Panc1 (cell line): ENCODE measurements at places on chromosomes 6 and 20.
A peak's percentile ranks its signal among the peaks of the same experiment; 100 is the strongest.

GRCh38 chr20:34750484-34750883 is 46.3 kb downstream of the TP53INP2 start:
- no peak for DNase-seq

DNA sequence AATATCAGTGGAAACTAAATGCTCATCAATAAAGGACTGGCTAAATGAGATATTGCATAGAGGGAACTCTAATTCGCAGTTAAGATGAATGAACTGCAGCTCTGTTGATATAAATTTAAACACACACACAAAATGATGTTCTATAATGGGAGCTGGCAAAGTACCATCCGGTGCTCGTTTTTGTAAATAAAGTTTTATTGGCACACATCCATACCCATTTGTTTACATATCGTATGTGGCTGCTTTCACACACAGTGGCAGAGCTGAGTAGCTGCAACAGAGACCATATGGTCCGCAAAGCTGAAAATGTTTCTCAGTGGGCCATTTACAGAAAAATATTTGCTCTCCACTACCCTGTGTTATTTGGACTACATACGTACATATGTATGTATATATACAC is 120.7 kb downstream of the EDN3 start:
- no peak for DNase-seq

- DNase-seq, result no peak
Observed at GRCh38 chr6:91860541-91861335, 1273.9 kb upstream of the MAP3K7 start.

- DNase-seq, result no peak
Observed at GRCh38 chr6:139728876-139729427, 354.5 kb upstream of the CITED2 start.

GRCh38 chr6:1873781-1874180 is 264.1 kb downstream of the FOXC1 start:
- no peak for DNase-seq

GRCh38 chr6:51203504-51203903 is 384.8 kb downstream of the TFAP2B start:
- DNase-seq, result no peak

- no peak for DNase-seq
Observed at GRCh38 chr6:96812077-96812703, 25.1 kb downstream of the GPR63 start.

DNA sequence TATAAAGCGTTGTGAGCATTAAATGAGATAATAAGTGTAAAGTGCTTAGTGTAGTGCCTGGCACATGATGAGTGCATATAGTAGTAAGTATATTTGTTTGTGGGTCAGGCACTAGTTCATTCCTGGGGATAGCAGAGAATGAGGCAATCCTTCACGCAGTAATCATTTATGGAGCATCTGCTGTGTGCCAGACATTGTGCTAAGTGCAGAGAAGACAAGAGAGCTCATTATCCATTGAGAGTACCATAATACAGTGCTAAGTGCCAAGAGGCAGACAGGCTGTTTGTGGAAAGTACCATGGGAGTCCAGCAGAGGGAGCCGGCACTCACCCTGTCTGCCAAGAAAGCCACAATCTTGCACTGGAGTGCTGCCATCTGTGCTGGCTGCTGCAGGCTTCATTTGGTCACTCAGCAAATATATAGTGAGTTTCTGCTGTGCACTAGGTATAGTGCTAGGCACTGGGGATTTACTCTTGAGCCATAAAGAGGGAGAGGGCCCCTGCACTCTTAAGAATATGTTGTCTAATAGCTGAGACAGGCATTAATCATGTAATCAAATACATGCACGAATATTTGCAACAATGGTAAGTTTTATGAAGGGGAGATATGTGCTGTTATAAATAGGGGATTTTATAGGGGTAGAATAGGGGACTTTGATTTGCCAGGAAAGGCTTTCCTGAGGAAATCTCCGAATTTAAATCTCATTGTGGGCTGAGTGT is 12.9 kb upstream of the MROH8 start:
- peak; percentile 61 for DNase-seq

- DNase-seq, result peak; percentile 43
Observed at GRCh38 chr20:7859356-7859802, 80.9 kb downstream of the HAO1 start.

DNA sequence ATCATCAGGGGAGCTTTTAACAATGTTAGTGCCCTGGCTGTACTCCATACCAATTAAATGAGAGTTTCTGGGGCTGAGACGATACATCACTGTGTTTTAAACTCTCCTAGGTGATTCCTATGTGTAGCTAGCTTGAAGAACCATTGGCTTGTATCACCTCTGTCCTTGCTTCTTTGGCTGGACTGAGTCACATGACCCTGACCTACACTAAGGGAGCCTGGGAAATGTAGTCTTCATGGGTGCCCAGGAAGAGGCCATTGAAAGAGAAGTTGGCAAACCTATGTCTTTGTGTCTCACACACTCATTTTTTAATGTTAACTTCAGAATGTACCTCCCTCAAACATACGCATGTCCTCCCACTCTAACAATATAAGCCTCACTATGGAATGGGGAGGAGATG is 506.6 kb downstream of the DHX35 start:
- no peak for DNase-seq

DNA sequence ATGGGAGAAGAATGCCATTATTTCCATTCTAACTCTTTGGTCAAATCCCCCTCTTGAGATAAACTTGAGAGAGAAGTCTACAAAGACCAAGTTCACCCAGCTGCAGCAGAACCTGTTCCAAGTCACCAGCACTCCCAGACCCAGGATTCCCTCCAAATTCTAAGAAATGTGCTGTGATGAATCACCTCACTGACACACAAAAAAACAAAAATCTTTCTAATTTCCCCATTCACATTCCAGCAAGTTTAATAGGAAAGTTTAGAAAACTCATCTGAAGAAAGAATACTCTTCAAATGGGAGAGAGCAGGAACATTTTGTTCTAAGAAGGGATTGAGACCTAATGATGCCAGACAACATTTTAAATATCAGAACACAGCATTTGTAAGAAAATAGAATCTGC is 213.6 kb upstream of the PLCB4 start:
- no peak for DNase-seq

DNA sequence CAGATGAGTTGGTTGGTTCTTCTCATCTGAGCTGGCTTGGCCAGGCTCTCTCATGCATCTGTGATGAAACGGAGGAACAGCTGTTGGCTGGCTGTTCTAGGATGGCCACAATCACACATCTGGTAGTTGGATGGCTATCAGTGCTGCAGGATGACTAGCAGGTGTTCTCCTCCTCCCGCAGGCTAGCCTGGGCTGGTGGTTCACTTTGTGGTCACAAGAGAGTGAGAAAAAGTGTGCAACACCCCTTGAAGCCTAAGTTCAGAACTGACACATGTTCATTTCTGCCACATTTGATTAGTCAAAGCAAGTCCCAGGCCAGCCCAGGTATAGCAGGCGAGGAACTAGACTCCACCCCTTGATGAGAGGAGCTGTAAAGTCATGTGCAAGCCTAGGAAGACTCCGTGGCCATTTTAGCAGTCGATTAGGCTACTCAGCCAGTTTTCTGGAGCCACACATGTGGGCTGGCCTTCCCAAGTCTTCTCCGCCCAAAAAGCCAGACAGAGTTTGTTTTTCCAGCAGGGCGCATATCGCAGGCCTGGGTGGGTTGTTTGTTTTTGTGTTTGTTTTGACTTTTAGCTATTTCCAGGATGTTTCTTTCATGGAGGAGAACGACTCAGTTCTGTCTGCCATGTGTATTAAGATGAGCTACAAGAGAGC is 120.8 kb downstream of the ISM1 start:
- no peak for DNase-seq

DNA sequence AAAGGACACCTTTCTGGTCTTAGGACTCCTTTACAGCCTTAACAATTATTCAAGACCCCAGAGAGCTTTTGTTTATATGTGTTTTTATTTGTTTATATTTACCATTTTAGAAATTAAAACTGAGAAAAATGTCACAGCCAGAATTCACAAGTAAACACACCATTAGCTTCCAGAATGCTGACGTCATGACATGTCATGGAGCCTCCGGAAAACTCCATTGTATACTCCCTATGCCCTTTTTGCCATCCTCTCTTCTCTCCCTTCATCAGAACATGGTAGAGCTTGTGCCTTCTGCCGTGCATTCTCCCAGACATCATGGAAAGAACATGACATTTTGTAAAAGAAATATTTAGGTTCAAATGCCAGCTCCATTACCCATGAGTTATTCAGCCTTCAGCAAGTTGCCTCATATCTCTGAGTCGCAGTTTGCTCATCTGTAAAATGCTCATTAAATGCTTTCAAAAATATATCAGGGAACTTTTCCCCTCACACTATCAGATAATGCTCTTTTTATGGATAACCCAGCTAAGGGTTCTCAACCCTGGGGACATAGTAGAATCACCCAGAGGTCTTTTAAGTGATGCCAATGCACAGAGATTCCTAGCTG is 27.8 kb downstream of the TNFAIP3 start:
- DNase-seq, result no peak

- DNase-seq, result no peak
Observed at GRCh38 chr20:20759132-20759531, 46.7 kb upstream of the RALGAPA2 start.

GRCh38 chr20:49584418-49585382 is 16.8 kb upstream of the PTGIS start:
- DNase-seq, result no peak

GRCh38 chr6:82693094-82693493 is 329.5 kb downstream of the TPBG start:
- no peak for DNase-seq

- no peak for DNase-seq
Observed at GRCh38 chr20:23519556-23519955, 28.6 kb downstream of the CST8 start.

GRCh38 chr6:15260099-15260821 is 14.4 kb downstream of the JARID2 start:
- no peak for DNase-seq
